ENCODE measurements at places on chromosomes 11 and 22.
A peak's percentile ranks its signal among the peaks of the same experiment; 100 is the strongest.

- DNase-seq, result no peak
Observed at GRCh38 chr11:2442589-2442988, 1.7 kb downstream of the TRPM5 start.

DNA sequence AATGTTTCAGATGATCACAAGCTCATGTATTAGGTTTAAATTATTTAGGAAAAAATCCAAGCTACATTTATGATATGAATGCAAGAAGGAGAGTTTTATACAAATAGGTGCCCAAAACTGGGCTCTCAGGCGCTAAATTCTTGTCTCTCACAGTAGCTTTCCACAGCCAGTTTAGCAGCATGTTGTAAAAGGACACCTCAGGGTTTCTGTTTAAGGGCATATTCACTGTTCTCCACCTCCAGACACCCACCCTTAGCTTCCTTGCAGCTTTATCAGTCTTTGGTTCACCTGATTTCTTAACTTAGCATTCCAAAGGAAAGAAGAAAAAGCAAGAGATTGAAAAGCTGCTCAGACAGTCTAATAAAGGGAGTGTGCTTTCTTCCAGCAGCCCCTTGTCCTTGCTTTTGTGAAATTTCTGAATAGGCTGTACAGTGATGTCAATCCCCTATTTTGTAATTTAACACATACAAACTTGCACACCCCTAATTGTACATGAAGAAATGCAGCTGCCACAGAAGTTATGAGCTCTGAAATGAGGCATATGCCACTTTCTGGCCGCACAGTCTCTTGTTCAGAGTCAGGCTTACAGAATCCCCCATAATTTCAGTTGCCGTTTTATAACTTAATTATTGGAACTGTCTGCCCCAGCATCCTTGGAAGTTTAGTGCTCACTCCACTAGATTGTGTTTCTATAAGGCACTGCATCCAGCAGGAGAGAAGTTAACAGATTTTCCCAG is 262.1 kb downstream of the DDX10 start:
- no peak for DNase-seq

DNA sequence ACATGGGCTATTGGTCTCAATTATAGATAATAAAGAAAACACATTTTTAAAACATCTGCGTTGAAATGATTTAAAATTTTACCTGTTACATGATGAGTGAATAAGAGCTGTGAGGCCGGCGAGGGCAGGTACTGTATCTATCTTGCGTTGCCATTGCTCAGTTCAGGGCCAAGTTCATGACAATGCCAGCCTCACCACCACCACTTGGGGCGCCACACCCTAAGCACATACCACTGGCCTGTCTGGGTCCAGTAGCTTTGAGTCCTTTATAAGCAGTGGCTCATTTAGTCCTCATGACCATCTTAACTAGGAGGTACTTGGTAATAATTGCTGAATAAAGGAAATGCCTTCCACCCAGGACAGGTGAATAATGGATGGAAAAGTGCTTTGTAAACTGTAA is 14.5 kb upstream of the MB start:
- DNase-seq, result peak; percentile 81

- DNase-seq, result no peak
Observed at GRCh38 chr11:8094656-8095055, 13.6 kb downstream of the TUB start.

- no peak for DNase-seq
Observed at GRCh38 chr11:128503245-128503991, 83.9 kb downstream of the ETS1 start.

GRCh38 chr11:124825876-124826275 is 25.7 kb upstream of the MSANTD2 start:
- no peak for DNase-seq

- DNase-seq, result no peak
Observed at GRCh38 chr11:58504232-58504631, 3.7 kb downstream of the OR5B21 start.

DNA sequence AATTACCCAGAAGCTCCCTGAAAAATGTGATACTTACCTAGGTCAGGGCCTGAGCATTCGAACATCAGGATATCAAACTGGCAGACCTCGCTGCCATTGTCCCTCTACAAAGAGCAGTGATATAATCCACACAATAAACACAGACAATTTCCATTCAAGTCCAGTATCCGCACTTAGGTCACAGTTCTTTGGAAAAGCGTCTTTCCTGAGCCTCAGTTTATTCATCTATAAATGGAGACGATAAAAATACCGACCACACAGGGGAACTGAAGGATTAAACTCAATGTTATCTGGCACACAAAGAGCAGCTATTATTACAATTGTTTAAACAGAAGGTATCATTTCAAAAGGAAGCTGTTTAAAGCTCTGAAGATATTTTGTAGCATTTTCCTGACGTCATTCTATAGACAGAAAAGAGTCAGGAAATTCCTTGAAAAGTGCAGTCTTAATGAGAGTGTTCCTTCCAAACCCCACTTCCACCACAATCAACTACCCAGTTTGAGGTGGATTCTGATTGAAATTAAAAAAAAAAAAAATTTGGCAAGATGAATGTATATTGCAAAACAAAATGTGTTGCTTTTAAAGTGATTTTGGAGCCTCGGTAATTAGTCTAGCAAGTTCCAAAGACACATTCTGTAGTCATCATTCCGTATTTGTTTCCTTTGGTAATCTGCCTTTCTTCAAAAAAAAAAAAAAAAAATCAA is 47.2 kb upstream of the IGSF9B start:
- no peak for DNase-seq

DNA sequence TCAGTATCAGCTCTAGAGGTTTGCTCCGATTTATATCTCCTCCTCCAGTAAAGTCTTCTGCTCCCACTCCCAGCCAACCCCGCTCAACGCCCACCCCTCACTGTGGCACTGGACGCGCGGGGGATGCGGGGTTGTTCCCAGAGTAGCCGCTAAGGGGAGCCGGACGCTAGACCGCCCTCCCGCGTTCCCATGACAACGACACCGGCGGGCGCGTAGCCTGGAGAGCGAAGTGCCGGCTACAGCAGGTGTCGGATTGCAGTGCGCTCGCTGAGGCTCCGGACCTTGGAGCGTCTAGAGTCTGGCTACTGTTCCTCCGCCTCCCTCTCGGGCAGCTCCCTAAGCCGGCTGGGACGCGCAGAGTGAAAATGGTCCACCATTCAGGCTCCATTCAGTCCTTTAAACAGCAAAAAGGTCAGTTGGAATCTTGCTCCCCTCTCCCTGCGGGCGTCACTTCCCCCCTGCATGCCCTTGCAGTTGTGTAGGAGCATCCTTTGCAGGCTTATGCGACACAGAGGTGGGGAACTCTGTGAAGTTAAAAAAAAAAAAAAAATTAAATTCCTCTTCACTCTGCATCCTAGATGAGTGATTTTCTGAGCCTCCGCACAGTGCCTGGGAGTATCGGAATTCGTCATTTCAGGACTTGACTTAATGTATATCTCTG is at the start of gene ANO3:
Gene ANO3 (plus strand): TSS at position 220 of the 661 bp plus-strand sequence. CDS start 146 bp downstream, at position 366.
- peak; percentile 95 for DNase-seq

- no peak for DNase-seq
Observed at GRCh38 chr22:49564666-49565515, 262.8 kb downstream of the BRD1 start.

- DNase-seq, result no peak
Observed at GRCh38 chr11:65290448-65291165, 24.1 kb upstream of the CDC42EP2 start.

- no peak for DNase-seq
Observed at GRCh38 chr22:25159028-25159427, 40.6 kb upstream of the CRYBB3 start.

GRCh38 chr11:36360318-36360717 is 64.2 kb downstream of the PRR5L start:
- DNase-seq, result no peak

DNA sequence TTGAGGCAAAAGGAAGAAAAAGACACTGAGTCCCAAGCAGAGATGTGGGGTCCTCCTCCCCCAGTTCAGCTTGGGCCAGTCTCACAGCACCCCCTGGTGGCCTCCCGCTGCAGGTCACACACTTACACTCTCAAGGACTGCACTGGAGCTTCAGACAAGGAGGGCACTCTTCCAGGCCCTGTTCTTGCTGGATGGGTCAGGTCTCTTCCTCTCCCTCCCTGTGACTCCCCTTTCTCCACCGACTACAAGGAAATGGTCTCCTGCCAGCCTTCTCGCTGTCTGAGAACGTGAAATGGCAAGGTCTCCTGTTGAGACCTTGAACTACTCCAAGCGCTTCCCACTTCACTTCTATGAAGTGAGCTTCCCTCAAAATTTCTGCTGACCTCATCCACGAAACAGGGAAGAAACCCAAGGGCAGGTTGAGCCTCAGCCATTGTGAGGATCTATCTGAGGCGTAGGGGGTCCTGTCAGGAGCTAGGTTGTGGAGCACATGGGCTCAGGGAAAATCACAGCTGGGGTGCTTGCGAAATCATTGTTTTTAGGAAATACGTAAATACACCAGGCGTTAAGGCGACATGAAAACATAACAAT is 11.2 kb upstream of the IGLL1 start:
- DNase-seq, result peak; percentile 86

DNA sequence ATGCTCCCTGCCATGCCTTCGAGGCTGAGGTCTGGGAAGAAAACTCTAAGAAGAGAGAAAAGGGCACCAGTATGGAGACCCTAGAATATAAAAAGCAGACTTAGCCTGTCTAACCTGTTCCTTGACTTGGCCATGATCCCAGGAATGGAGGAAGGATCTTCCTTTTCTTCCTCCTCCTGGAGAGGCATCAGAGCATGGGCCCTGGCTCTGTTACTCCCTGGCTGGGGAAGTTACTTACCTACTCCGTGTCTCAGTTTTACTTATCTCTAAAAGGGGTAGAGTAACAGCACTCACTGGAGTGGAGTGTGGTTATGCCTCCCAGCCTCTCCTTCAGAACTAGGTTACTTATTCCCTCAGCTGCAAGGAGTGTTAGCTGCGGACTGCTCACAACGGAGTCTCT is 55.2 kb upstream of the PHF21A start:
- no peak for DNase-seq

GRCh38 chr22:20857838-20858614 is 585 bp downstream of the PI4KA start:
- DNase-seq, result peak; percentile 95

DNA sequence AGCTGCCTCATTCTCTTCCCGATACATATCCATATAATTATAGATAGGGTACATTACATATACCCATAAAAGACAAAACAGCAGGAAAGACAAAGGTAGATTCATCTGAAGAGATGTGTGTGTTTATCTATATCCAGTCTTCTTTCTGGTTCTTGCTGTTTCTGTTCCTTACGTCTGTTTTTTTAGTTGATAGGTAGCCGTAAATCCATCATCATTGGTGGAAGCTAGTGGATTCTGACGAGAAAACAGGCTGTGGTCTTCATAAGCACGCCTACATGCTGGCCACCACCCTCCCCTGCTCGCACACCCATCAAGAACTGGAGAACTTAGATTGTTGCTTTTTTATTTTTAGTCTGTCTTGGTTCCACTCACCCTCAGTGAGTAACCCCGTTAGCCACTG is 51.6 kb downstream of the ARFGAP2 start:
- DNase-seq, result no peak

Measured in WTC11 (cell line).